ENCODE measurements at places on chromosomes 3 and 15. TPM values are rescaled to one million over a fixed set of nuclear protein-coding genes. Genes with fewer than 3 reads are reported as not detected.
A peak's percentile ranks its signal among the peaks of the same experiment; 100 is the strongest.

DNA sequence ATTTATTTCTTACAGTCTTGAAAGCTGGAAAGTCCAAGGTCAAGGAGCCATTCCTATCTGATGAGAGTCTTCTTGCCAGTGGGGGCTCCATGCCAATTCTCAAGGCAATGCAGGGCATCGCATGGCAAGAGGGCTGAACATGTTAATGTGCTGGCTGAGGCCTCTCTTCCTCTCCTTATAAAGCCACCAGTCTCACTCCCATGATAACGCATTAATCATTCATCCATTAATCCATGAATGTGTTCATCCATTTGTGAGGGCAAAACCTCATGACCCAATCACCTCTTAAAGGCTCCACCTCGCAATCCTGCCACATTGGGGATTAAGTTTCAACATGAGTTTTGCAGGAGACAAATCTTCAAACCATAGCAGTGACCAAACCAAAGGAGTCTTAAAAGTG is 118.3 kb downstream of the PROS1 start:
- DNase-seq: no peak
- H3K27ac ChIP-seq: no peak overlapping the region
- no peaks in the 10 kb centered on the region for H3K36me3 ChIP-seq
- no peaks in the 10 kb centered on the region for H3K27me3 ChIP-seq

DNA sequence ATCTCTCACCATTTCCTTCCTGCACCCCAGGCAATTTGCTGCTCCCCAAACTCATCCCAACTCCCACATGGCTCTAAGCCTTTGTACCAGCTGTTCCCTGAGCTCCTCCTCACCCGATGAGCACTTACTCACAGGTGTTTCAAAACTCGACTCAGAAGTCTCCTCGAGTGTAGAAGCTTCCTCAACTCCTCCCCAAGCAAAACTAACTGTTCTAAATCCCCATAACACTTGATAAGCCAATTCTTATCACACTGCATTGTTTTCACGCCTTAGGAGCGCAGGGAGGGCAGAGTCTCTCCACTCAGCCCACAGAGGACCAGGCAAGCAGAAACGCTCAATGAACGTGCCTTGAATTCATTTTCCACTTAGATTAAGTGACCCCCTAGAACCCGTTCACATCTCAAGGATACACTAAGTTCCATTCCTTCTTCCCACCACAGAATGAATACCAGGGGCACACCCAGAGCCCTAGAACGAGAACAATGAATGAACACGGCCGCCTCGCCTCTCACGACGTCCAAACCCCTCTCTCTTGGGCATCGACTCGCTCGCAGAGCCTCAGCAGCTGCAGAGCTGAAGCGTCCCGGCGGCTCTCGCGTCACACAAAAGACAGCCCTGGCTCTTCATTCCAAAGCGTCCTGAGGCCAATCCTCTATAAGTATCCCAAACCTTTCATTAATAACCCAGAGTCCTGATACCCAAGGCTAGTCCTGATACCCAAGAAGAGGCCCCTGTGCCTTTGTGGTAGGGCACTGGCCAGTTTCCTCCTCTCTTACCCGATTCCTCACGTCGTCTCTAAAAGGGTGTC is 1.1 kb downstream of the RAF1 start:
- no peaks in the 10 kb centered on the region for H3K27me3 ChIP-seq
- H3K36me3 ChIP-seq: no peaks in the 10 kb centered on the region
- no peak for DNase-seq

DNA sequence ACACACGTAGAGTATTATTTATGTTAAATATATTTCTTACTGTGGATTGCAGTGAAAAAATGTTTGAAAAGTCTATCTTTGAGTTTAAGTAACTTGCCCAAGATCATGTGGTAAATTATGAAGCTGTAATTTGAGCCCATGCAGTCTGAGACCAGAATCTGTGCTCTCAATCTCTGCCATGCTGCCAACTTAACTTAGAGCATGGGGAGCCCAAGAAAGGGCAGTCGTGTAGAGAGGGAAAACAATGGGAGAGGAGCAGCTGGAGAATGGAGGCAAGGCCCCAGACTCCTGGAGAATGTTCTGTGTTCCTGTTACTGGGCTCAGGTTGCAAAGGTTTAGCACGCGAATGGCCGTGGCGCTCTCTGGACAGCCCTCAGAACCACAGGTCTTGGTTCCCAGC is 311.6 kb upstream of the RASGRP1 start:
- H3K4me3 ChIP-seq: no peak overlapping the region
- no peaks in the 10 kb centered on the region for H3K4me1 ChIP-seq
- no peaks in the 10 kb centered on the region for H3K36me3 ChIP-seq
- no peaks in the 10 kb centered on the region for H3K27me3 ChIP-seq
- no peak overlapping the region for H3K27ac ChIP-seq

DNA sequence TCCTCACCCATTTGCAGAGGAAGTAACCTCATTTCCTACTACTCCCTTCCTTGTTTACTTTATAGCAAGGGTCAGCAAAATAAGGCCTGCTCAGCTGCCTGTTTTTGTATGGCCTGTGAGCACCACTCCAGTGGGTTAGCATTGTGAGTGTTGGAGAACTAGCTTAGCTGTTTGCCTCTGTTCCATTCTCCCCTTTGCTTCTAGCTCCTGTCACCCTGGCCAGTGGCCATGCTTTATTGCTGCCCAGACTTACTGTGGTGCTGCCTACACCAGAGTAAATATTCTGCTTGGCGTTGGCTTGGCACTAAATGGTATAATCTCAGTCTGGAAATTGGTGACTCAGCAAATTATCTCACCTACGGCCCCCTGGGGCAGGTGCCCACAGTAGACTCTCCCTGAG is 8.8 kb downstream of the PDCD6IP start:
- H3K4me3 ChIP-seq: no peak overlapping the region
- H3K27me3 ChIP-seq: no peaks in the 10 kb centered on the region
- DNase-seq: no peak
- peak overlapping the region; percentile 21 for H3K27ac ChIP-seq
- H3K4me1 ChIP-seq: no peaks in the 10 kb centered on the region
- H3K36me3 ChIP-seq: no peaks in the 10 kb centered on the region

- H3K4me1 ChIP-seq: no peaks in the 10 kb centered on the region
- H3K36me3 ChIP-seq: no peaks in the 10 kb centered on the region
- no peak for DNase-seq
- H3K4me3 ChIP-seq: no peak overlapping the region
These were observed 209.7 kb upstream of the DCBLD2 start for GRCh38 chr3:99111235-99111634.

GRCh38 chr3:20324664-20325478 is 138.9 kb upstream of the SGO1 start:
- no peak overlapping the region for H3K4me3 ChIP-seq
- no peak overlapping the region for H3K27ac ChIP-seq
- DNase-seq: no peak
- no peaks in the 10 kb centered on the region for H3K36me3 ChIP-seq
- H3K27me3 ChIP-seq: no peaks in the 10 kb centered on the region

DNA sequence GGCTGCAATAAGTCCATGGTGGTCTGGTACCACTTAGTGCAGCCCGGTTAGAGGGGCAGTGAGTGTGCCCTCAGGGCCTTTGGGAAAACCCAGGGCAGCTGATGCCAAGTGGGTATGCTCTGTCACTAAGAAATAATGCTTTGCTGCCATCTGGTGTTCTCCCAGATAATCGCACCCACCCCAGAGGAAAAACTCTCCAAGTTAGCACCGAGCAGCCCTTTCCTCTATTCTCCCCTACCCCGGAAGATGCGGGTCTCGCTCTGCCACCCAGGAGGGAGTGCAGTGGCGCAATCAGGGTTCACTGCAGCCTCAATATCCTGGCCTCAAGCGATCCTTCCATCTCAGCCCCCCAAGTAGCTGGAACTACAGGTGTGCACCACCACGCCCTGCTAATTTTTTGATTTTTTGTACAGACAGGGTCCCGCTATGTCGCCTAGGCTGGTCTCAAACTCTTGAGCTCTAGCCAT is 21.3 kb upstream of the DAPK2 start:
- no peaks in the 10 kb centered on the region for H3K4me1 ChIP-seq
- no peaks in the 10 kb centered on the region for H3K27me3 ChIP-seq
- peaks cover 9% of the 10 kb centered on the region for H3K36me3 ChIP-seq

DNA sequence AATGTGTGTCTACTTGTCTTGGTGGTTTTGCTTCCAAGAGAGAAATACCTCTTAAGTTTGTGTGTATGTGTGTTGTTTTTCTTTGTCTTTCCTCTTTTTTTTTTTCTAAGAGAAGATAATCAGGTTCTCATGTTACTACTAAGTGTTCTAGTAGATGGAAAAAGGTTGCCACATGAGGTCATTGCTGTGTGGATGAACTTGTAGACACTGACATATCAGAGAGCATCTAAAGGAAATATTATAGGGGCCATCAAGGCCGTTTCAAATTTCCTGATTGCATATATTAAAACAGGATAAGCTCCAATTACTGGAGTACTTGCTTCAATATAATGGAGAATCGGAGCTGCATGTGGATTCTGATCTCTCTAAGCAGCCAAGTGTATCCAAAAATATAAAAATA is 747.5 kb downstream of the NR2F2 start:
- H3K4me1 ChIP-seq: no peaks in the 10 kb centered on the region
- no peaks in the 10 kb centered on the region for H3K27me3 ChIP-seq
- H3K36me3 ChIP-seq: no peaks in the 10 kb centered on the region
- H3K27ac ChIP-seq: no peak overlapping the region
- no peak for DNase-seq

DNA sequence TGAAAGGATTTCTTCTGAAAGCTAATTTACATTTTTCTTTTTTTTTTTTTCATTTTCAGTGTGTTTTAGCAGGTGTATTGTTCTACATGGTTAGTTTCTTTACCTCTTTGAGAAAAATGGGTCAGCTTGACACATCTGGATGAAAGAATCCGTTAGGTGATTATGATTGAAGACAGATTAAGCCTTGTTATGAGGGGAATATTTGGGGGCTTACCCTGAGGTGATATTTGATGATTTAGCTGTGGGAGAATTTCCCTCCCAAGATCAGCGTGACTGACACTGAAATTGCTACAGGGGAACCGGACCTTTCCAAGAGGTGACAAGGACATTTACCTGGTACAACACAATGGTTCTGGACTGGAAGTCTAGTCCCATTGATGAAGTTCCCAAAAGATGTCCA is 147.5 kb downstream of the NFKBIZ start:
- no peak overlapping the region for H3K27ac ChIP-seq
- no peaks in the 10 kb centered on the region for H3K27me3 ChIP-seq
- DNase-seq: no peak

DNA sequence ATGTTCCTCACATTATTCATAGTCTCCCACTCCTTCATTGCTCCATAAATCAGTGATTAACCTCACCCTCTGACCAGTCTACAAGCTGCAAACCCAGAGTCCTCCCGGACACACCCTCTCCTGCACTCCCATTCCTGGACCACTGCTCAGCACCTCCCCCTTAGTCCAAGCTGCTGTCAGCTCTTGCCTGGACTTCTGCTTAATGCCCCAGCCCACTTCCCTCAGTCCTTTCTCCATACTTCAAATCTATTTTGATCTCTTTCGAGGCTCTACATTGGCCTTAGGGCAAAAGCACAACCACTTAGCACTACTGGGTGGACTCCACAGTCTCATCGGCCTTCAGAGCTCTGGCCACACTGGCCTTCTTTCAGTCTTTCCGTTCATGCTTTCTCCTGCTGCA is 79.4 kb upstream of the FAM98B start:
- no peak for DNase-seq
- peaks cover 20% of the 10 kb centered on the region for H3K4me1 ChIP-seq
- H3K4me3 ChIP-seq: no peak overlapping the region

GRCh38 chr3:159765030-159765859 is 223.4 kb upstream of the IL12A start:
- H3K4me1 ChIP-seq: peaks cover 61% of the 10 kb centered on the region
- peak overlapping the region; percentile 97 for H3K27ac ChIP-seq
- DNase-seq: peak; percentile 93
- no peaks in the 10 kb centered on the region for H3K27me3 ChIP-seq
- H3K36me3 ChIP-seq: no peaks in the 10 kb centered on the region

ATP2C1 gene
- 51.8 TPM for total RNA-seq

GPR149 gene
- total RNA-seq: not detected

TNFAIP8L3 gene
- total RNA-seq: 1.2 TPM
